ENCODE measurements at places on chromosomes 3 and 15.

GRCh38 chr3:113829576-113830354, 8.8 kb upstream of the GRAMD1C start:
- no peak for DNase-seq

DNA sequence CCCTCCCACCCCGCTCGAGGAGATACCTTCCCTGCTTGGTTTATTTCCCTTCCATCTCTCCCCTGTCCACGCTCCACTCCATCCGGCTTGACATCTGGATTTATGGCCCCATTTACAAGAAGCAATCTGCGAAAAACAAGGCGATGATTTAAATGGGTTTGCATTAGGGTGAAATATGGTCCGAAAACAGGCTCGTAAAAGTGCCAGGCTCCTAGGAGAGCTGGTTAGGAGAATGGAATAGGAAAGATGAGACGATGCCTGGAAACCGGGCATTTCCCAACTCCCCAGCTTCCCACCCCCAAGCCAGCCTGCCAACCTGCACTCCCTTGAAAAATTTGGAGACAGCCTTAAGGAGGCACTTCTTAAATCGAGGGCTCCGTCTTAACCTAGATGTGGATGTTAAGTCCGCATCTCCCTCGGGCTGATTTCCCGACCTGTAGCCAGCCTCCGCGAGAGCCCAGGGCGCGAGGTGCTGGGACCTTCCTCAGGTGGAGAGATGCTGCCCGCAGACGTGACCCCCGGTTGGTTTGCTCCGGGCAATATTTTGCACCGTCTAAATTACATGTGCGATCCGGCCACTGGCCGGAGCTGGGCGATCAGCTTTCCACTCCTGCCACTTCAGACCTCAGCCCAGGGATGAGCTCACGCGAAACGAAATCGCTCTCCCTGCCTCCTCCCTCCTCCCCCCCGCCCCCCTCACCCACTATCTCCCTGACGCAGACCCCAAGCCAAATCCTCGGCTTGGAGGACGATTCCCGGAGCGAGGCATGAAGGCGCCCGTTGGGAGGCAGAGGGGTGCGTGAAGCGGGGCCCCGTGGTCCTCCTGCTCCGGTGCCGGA, 1.3 kb downstream of the GRM7 start:
- no peak for DNase-seq

- DNase-seq: no peak
Observed at GRCh38 chr3:186746008-186746407, 28.8 kb downstream of the KNG1 start.

DNA sequence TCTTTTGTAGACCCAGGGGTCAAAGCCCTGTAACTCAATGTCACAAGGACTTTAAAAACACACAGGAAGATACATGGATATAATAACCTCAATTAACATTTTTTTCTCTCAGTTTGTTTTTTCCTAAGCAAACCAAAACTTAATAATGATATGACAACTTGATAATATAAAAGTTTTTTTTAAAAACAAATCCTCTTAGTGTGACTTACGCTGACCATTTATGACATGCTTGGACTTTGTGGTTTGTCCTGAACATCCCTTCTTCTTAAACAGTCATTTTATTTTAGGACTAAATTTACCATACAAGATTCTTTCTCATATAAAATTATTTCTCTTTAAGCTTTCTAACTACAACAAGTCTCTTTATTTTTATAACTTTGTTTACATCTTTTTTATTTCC, 25.4 kb upstream of the FAM3D start:
- no peak for DNase-seq

GRCh38 chr15:94532226-94532625, 300.9 kb downstream of the MCTP2 start:
- no peak for DNase-seq

DNA sequence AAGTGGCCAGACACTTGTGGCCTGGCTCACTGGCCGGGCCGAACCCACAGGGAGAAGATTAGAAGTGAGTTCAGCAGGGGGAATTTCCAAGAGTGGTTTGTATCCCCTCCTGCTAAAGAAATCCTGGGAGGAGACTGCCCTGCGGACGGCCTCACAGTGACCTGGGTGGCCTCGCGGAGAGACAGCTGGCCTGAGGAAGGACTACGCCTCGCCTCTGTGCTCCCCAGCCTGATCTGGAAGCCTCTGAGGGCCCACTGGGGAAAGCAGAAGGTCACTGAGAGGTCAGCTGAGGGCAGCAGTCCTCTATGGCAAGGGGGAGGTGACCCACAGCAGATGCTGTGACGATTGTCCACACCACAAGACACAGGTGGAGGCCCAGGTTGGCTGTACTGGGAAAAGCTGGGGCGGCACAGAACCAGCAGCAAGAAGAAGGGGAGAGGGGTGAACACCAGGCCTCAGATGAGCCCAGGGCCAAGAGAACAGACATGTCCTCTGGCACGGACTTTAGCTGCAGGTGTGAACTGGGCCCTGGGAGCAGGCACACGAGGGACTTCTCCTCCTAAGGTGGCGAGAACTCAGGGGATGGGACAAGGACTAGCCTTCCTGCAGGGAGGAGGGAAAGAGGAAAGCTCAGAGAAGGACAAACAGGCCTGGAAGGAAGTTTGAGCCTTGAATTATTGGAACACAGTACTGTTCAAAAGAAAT, 37.2 kb upstream of the DLG1 start:
- no peak for DNase-seq

DNA sequence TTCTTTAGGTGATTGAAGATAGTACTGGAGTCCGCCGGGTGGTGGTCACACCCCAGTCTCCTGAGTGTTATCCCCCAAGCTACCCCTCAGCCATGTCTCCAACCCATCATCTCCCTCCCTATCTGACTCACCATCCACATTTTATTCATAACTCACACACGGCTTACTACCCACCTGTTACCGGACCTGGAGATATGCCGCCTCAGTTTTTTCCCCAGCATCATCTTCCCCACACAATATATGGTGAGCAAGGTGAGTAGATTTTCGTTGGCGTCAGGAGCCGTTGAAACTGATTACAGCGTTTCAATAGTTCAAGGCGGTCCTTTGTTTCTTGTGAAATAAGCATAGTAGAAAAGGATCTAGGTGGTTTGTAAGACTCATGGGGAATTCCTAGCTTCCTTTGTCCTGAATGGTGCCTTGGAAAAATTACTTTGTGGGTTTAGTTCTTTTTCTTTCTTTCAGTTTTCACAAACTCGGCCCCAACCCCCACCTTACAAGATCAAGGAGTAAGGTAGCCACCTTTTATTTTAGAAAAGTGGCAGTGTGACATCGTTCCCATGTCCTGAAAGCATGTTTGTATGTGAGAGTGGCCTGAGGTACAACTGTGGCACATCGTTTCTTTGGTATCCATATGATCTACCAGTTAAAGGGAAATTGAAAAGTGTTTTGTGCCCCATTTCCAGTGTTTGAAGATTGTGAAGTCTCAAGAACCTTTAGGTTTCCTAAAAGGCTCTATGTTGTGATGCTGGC, 200.6 kb downstream of the GHSR start:
- DNase-seq: no peak

GRCh38 chr15:90099868-90100831, 2.1 kb downstream of the IDH2 start:
- no peak for DNase-seq

DNA sequence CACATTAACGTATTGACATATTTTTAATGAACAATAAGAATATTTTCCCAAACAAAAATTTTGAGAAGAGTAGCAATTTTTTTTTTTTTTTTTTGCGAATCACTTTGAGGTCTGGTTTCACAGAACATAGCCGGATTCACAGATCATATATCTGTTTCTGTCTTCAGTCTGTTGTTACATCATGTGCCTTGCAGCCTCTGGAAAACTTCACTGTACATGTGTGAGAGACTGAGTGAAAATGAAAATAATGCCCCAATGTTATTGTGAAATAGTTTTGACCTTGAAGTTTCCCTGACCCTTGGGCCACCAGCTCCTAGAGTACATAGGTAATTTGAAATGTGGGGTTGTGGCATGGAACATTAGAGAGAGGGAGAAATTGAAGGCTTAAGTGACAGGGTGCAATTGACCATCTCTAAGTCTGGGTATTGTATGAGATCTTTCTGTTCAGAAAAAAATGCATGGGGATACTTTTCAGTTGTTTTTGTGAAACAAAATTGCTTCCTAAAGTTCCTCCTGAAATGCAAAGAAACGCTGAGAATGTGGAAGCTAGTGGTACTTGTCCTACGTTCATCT, 14.0 kb downstream of the ITPR1 start:
- no peak for DNase-seq

DNA sequence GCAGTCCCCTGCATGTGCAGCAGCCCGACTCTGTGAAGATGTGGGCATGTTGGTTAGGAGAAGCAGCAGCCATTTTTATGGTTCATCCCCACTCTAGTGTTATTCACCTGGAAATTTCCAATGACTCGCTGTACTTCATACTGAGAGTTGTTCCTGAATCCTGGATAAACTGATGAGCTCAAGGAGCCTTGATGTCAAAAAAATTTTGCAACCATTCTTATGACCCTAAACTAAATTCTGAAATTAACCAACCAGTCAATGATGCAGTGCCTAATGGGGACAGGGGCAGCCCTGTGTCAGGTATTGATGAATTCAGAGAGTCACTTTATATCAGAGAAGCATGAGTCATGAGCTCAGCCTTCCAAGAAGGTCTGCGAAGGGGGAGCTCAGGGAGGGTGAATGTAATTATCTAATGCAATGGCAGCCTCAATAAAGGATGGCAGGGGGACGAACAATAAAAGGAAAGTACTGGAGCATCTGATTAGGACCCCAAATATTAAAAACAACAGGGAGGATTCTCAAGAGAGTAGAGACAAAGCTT, 108.4 kb upstream of the VEPH1 start:
- no peak for DNase-seq

DNA sequence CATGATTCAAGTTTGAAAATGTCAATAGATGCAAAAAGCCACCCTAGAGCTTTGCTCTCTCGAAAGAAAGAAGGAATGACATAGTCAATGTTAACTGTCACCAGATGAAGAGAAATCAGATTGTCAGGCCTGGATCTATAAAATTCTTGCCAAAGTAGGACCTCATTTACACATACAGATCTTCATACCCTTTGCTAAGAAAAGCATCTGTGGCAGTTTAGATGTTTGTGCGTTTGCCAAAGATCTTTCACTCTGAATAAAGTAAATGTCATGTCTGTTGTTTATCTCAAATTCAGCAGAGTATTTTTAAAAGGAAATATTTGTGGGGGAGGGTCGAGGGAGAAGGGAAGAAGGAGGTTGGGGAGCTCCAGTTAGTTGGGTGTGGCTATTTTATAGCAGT, 119.4 kb downstream of the FEZF2 start:
- DNase-seq: no peak

DNA sequence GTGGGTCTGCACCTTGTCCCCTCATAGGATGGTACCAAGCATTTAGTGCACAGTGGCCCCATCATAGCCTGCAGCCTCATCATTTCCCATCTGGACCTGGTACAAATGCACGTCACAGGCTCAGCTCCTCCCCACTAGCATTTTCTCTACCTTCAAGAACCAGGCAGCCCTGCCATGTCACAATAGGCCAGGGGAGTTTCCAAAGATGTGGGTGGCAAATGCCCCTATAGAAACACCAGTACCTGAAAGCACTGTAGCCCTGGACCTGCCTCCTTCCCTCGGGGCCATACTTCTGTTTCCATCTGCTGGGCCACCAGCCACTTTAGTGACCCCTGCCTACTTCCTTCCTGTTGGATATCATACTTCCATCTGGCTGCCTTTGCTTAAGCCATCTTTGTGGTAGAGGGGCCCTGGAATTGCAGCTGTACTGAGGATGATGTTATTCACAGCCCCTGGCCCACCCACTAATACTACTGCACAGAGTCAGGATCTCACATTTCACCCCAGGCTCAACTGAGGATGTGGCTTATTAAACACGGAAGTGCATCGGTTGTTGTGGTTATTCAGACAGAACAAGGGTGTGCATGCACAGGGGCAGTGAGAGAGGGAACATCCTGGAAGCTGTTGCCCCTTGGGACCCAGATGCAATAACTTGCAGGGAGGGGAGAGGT, 3.8 kb downstream of the TCTA start:
- peak; percentile 64 for DNase-seq

DNA sequence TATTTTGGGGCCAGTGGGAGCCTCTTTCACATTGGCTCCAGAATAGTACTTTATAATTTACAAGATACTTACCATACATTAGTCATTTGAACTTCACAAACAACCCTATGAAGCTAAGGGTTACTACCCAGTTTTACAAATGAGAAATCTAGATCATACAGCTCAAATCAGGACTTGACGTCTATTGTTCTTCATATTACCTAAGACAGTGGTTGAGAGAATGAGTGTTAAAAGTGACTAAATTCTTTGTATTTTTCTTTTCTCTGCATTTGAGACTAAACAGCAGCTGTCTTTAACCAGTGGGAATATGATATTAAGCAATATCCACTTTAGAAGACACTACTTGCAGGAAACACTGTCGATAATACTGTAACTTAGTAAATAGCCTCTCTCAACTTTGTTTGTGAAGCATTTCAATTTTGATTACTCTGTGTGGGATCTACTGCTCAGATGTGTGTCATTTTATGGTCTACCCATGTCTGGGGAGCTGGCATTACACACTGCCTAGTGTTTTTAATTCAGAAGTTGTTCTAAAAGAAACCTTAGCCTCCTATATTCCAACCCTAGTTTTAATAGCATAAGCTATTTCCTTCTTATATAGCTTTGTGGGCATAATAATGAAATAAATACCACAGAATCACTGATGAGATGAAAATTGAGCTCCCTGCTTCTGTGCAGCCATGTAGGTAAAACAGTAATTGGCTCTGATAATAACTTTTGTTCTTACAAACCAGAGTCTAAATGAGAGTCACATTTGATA, 45.9 kb downstream of the IQCH start:
- no peak for DNase-seq

DNA sequence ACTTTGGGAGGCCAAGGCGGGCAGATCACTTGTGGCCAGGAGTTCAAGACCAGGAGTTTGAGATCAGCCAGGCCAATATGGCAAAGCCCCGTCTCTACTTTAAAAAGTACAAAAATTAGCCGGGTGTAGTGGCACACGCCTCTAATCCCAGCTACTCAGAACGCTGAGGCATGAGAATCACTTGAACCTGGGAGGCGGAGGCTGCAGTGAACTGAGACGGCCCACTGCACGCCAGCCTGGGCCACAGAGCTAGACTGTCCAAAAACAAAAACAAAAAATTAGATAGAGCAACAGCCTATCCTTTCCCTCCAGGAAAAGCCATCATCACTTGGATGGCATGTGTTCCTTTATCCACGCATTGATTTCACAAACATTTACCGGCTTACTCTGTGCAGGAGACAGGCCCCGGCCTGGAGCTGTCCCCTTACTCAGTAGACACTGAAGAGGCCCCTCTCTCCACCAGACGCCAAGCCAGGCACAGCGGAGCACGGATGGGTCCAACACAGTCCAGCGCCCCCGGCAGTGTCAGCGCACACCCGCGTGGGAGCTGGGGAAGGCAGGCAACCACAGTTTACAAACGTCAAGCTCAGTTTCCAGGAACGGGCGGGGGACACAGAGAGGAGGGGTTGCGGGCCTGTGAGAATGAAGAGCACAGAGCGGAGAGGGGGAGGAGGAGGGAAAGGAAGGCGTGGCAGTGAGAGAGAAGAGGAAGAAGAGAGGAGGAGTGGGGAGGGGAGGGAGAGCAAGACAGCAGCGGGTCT, 3.1 kb downstream of the GP5 start:
- DNase-seq: peak; percentile 64

DNA sequence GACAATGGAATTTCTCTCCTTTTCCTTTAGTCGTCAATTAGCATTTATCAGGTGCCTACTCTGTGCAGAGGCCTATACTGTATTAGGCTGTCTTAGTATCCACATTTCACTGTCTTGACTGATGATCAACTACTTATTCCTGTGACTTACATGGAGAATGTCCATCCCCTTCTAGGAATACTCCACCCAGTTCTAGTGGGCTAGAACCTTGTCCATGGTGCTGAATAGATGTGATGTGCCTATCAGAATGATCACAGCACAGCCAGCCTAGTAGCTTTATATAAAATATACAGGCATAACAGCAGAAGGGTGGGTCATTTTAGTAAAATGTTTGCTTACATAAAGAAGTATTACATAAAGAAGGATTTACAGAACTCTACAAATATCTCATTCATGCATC, 621.4 kb downstream of the PDCD6IP start:
- no peak for DNase-seq
